Dermis lymphatic vessel endothelial cell (primary cell): ENCODE measurements at places on chromosomes 7 and 10. TPM values are rescaled to one million over a fixed set of nuclear protein-coding genes. Genes with fewer than 3 reads are reported as not detected.

FGFR2 gene
- under 0.01 and 0.09 TPM in 2 replicates for total RNA-seq

PTEN gene
- total RNA-seq, result 92.7 and 111 TPM in 2 replicates

SEMA3E gene
- 0.11 and 1.0 TPM in 2 replicates for total RNA-seq

PTPN20 gene
- total RNA-seq, result 0.11 TPM in 1 of 2 replicates, not detected in the other

HOXA5 gene
- total RNA-seq, result 2.3 and 10.7 TPM in 2 replicates
